ENCODE measurements at places on chromosomes 5 and 9.

DNA sequence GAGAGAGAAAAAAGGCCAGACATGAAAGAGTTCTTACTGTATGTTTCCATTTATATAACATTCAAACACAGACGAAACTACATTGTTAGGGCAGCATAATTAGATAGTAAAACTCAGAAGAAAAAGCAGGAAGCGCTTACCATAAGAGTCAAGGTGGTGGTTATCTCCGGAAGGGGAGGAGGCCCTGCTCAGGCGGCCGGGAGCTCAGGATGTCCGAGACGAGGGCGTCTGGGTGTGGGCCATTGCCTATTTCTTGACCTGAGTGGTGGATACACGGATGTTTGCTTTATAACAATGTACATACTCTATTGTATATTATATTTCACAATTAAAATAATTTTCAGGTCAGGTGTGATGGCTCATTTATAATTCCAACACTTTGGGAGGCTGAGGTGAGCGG, 80.9 kb upstream of the COL5A1 start:
- no peak for DNase-seq

DNA sequence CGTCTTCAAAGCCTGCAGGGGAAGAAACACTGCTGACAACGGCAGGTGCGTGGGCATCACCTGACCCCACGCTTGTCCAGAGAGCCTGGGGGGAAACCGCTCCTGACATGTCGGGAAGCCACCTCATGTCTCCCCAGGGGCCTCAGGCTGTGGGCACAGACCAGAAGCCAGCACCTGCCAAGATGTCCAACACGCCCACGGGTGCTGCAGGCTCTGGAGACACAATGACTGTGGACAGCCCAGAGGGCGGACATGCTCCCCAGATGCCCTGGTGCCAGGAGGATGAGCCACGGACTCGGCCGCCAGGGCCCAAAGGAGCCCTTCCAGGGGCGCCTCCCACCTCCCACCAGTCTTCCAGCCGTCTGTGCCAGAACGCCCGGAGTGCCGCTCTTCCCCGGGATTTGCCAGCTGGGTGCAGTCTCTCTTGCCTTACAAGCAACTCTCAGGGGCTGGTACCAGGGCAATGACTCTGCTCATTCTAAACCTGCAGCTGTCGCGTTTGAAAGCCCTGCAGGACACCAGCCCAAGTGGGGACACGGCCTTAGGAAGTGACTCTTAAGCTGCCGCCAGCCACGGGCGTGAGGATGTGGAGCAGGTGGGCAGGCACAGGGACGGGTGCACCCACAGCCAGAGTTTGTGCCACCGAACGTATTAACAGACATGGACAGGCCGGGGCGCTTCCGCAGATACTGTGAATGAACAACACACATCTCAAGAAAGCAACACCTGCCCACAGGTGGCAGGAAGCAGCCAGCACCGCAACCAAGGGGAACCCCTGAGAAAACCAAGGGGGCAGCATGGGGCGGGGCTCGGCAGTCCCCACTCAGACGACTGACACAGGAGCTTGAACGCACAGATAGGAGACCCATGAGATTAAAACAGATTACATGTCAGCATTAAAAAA, 6.8 kb upstream of the LHX3 start:
- DNase-seq, result no peak

DNA sequence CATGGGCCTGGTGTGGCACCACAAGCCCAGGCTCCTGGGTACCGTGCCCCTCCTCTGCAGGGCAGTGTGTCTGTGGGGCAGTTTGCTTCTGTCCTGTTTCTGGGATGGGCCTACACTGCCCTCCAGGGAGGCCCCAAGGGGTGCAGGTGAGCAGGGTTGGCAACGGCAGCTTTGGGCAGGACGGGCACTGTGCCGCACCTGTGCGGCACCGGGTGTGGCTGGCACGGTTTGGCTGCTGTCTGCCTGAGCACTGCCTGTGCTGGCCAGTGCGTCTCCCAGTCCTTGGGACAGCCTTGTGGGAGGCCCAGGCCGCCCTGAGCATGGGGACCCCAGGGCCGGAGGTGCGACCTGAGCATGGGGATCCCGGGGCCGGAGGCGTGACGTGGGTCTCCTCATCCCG, 37.2 kb downstream of the RXRA start:
- DNase-seq, result no peak

GRCh38 chr5:73921741-73922140, 295.7 kb downstream of the ARHGEF28 start:
- no peak for DNase-seq
